ENCODE measurements at places on chromosomes 2 and 18. TPM values are rescaled to one million over a fixed set of nuclear protein-coding genes. Genes with fewer than 3 reads are reported as not detected.

GRCh38 chr18:46464926-46465655 is 191.9 kb downstream of the LOXHD1 start:
- DNase-seq: no peak

GRCh38 chr2:168136392-168136977 is 110.9 kb downstream of the STK39 start:
- no peak for DNase-seq

DNA sequence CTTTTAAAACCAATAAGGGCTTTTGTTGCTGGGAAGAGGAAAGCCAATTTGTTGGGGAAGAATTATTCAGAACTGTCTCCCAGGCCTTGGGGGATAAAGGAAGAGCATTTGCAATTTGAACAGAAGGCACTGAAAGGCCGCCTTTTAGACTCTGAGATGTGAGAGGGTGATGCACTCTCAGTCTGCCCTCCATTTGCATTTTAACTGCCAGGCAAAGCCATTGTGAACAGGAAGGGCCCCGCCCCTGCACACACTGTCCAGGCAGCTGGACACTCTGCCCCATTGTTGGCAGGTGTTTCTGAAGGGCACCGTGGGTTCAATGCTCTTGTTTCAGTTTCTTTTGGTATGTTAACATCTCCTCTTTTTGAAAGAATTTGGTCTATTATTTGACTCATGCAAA is 169.5 kb upstream of the COPS8 start:
- no peak for DNase-seq

Gene FHOD3
- polyA plus RNA-seq: 42.9 TPM

Gene TPO
- polyA plus RNA-seq: 0.21 TPM

Gene GPR55
- 0.18 TPM for polyA plus RNA-seq

DNA sequence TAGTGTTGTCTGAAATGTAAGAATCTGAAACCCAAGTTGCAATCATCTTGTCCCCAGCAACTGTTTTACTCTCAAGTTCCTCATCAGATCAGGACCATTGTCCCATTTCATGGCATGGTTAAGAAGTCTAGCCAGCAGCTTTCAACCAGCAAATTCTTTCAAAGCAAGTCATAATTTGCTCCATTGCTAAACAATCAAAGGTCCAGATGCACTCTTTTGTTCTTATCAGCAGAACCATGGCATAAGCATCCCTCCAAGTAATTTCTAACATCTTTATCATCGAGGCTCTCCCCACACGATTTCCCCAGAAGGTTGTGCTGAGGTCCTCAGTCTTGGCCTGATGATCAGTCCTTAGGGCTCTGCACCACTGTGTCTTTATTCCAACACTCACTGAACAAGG is 67.5 kb upstream of the APCDD1 start:
- no peak for DNase-seq

Gene CCDC138
- polyA plus RNA-seq: 15.9 TPM

DNA sequence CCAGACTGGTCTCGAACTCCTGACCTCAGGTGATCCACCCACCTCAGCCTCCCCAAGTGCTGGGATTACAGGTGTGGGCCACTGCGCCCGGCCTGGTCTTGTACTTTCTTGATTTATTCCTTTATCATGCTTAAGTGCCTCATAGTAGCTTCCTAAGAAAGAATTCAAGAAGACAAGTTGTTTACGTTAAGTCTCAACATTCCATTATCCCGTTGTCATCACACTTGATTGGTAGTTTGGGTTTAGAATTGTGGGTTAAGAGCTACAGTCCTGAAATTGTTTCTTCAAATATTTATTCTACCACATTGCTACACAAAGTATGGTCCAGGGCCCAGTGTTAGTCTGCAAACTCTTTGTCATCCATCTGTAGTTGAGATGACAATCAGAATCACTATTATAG is 194.0 kb downstream of the VWC2L start:
- no peak for DNase-seq

DNA sequence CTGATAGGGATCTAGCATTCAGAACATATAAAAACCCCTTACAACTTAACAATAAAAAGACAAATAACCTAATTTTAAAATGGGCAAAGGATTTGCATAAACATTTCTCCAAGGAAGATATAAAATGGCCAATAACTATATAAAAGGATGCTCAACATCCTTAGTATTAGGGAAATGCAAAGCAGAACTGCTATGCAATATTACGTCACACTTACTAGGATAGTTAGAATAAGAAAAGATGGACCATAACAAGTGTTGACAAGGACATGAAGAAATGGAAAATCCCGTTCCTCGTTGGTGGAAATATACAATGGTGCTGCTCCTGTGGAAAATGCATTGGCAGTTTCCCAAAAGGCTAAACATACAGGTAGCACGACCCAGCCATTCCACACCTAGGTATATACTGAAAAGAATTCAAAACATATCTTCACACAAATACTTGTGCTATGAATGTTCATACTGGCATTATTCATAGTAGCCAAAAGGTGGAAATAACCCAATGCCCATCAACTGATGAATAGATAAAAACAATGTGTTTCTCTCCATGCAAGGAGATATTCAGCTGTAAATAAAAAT is 48.2 kb upstream of the REV1 start:
- no peak for DNase-seq

DNA sequence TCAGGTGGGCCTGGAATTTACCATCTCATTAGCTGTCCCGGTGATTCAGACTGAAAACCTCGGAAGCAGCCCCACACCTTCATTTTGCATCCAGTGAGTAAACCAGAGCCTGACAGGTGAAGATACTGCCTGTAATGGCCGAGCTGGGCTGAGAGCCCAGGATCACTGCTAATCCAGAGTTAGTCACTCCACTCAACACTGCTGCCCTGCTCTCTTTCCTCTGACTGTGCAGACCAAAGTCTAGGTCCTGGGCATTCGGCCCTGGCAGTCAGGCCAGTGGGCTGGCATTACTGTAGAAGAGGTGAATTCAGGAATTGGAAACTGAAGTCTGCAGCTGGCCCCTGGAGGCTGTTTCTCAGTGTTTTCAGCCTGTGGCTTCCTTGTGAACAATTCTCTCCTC is 44.3 kb downstream of the TMEM17 start:
- DNase-seq: no peak

Gene CHRNA1
- 4.7 TPM for polyA plus RNA-seq

Gene FSIP2
- 3.1 TPM for polyA plus RNA-seq

GRCh38 chr2:207054521-207054920 is 111.2 kb downstream of the KLF7 start:
- DNase-seq: no peak

DNA sequence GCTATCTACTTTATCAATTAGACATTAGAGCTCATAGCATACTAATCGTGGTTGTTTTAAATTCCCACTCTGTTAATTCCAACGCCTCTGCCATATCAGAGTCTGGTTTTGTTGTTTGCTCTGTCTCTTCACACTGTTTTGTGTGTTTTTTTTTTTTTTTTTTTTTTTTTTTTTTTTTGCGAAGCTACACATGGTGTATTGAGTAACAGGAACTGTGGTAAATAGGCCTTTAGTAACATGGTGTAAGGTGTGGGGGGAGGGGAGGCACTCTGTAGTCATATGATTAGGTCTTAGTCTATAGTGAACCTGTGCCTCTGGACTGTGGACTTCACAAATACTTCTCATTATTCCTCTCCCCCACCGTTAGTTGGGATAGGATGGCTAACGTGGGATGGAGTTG is 370.7 kb upstream of the RAB12 start:
- DNase-seq: no peak

DNA sequence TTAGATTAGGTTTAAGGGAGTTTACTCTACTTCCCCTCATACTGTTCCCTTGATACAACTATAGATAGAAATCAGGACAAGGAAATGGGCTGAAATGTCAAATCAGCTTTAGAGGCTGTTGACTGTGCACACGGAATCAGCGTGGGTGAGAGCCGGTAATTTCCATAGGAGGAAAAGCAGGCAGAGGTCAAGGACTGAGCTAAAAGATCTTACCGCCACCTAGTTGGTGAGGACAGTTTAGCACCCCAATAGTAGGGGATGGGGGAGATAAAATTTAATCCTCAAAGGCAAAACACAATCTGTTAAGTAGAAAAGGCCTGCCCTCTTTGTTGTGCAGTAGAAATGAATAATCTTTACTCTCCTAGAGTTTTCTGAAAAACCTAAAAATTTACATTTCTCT is 1154.5 kb upstream of the CHAC2 start:
- DNase-seq: no peak

Measured in right renal pelvis (tissue), 4 donors.